ENCODE measurements at places on chromosomes 11 and 22.

- DNase-seq, result no peak
Measured at GRCh38 chr11:130070846-130071200, 1.1 kb downstream of the APLP2 start.

- no peak for DNase-seq
Measured at GRCh38 chr11:120028181-120028896, 109.6 kb downstream of the TRIM29 start.

DNA sequence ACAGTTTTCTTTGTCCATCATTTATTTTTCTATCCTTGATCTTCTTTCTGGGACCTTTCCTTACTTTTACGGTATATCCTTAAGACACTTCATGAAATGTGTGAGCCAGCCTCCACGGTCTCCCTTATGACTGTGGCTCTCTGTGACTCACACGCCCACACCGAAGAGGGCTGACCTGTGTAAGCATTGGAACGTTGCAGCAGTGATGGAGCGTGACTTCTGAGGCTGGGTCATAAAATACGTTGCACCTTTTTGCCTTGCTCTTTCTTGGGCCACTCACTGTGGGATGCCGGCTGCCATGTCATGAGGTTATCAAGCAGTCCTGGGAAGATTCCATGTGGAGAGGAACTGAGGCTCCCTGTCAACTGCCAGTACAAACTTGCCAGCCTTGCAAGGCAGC, 96.3 kb upstream of the RAB1B start:
- peak; percentile 13 for DNase-seq

DNA sequence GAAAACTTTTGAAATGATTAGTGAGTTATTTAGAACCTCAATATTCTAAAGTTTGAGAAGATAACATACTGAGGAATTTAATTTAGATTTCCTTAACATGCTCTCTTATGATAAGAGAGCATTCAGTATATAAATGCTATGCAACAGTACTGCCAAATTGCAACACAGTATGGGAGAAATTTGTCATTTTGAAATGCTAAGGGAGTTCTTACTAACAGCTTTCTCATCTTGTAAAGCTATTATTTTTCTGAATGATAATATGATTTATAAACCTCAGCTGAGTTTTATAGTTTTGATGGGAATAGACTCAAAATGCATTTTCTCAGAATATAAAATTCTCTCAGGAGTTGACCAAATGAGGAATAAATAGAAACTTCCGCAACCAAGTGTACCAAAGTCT, 108.4 kb downstream of the SPON1 start:
- no peak for DNase-seq

DNA sequence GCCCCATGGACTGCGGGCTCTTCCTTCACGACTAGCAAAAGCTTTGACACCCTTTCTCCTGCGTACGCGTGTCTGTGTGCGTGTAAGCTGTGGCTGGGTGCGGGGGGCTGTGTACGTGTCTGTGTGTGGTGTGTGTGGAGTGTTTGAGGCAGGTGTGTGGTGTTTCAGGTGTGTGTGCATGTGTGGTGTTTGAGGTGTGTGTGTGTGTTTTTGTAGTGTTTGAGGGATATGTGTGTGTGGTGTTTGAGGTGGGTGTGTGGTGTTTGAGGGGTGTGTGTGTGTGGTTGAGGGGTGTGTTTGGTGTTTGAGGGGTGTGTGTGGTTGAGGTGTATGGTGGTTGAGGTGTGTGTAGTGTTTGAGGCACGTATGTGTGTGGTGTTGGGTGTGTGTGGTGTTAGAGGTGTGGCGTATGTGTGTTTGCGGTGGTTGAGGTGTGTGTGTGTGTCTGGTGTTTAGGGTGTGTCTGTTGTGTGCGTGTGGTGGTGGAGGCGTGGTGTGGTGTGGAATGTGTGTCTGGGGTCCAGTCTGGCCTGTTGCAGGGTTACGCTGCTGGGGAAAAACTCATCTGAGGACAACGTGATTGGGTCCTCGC, 687 bp upstream of the ARSA start:
- no peak for DNase-seq

DNA sequence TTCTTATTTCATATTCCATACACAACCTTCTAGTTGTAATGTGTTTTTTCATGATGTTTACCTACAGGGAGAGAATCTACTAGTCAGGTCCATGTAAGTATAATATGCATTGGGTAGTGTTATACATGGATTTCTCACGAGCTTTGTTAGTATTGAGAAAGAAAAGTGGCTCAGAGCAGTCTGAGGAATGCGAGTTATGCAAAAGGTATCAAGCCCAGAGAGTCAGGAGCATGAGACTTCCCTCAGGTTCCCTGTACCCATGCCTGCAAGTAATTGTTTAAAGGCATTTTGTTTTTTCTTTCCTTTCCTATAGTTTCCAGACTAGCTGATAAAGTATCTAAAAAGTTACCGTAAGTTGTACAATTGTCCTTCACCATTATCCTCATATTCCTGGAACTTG, 66.1 kb downstream of the STK33 start:
- no peak for DNase-seq

DNA sequence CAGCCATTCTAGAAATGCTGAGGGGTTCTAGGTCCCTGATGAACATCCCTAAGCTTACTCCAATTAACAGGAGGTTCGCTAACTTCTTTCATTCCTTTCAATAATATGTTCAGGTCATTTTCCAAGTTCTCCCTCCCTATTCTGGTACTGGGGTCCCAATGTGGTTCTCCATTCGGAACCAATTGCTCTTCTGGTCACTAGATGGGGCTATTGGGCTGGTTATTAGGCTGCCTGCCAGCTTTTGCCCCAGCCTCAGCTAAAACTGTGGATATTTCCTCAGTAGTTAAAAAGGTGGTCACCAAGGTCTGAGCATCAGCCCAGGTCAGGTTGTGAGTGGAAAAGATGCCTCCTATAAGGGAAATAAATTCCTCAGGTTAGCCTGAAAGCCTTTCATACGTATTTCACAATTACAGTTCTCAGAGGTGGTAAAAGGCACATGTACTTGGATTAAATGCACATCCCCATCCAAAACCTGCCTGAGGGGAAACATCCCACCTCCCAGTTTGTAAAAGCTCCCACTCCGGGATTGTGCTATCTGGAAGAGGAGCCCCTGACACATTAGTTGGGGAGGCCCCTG, 161.1 kb upstream of the CCDC179 start:
- no peak for DNase-seq

GRCh38 chr11:129710423-129710822, 105.2 kb upstream of the TMEM45B start:
- DNase-seq, result no peak

DNA sequence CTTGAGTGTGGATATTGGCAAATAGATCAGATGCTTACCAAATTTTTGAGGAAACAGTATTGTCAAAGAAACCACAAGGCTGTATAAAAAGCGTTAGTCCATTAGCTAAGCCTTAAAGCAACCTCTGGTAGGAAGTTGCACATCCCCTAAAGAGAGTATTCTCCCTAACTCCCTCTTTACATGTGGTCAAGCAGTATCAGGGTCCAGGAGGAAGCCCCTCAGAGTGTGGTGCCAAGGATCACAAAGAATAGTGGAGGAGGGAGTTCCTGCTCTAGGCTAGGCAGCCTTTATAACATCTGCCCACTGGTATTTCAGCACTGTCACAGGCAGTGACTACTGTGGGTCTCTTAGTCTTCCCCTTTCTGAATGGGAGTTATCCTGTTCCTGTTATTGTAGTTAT, 18.8 kb upstream of the AMPD3 start:
- no peak for DNase-seq

DNA sequence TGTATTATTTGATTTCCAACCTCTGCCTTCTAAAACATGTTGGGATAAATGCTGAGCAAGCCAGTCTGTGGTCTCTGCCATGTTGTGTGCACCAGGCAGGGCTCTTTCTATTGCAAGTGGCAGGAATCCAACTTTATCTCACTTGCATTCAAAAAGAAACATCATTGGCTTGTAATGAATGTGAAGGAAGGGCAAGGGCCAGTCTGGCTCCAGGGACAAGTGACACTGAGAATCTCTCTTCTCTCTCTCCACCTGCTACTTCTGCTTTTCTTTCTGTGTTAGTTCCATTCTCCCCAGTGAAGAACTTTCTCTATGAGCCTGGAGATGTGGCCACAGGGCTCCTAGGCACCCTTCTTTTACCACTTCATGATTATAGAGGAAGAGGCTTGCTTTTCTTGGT, 329.9 kb upstream of the NCAM1 start:
- DNase-seq, result no peak

- no peak for DNase-seq
Measured at GRCh38 chr22:49869845-49870712, 16.4 kb downstream of the ZBED4 start.

GRCh38 chr22:42785706-42786499, 65.2 kb upstream of the A4GALT start:
- no peak for DNase-seq

DNA sequence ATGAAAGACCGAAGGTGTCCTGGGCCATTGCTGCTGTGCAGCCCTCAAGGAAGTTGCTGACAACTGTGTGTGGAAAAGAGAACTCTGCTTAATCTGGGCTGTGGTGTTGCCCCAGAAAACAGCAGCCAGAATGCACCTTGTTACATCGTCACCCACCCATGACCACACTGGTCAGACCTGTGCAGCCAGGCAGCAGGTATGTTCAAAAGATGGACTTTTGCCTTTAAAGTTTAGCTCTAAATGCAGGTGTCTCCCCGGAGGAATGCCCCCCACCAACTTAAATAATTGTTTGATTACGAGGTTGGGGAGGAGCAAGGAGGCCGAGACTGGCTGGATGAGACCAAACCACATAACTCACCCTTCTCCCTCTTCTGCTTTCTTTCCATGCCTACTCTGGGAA, 15.3 kb upstream of the POLA2 start:
- no peak for DNase-seq

All from stimulated activated CD4-positive, alpha-beta T cell treated with anti-CD3 and anti-CD28 coated beads, Interleukin-4, amount 100 ng/mL, for 1 hour (primary cell).